ENCODE measurements at places on chromosomes 4 and X. TPM values are rescaled to one million over a fixed set of nuclear protein-coding genes. Genes with fewer than 3 reads are reported as not detected.

DNA sequence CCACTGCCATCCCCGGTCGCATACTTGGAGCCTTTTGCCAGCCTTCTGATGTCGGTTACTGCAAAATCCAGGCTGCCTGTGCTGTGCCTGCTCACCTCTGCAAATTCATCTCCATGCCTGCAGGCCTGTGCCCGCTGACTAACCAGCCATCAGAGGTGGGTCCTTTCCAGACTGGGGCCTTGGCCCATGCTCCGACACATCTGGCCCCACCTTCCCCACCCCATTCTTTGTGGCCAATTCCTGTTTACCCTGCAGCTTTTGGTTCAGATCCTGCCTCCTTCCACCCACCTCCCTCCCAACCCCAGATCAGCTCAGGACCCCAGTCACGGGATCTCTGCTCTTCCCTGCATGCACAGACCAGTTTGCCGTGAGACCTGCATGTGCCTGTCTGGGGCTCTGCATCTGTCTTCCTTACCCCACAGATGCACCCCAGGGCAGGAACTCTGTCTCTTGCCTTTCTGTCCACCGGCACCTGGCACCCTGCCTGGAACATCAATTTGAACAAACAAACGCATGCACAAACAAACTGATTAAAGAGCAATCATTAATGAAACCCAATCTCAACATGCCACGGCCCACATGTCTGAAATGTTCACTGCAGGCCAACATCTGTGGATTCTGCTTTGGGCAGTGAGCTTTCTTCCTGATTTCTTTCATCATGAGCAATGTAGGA lies 112.8 kb upstream of the PSAPL1 start:
- no peak overlapping the region for H3K4me3 ChIP-seq
- H3K27ac ChIP-seq, result no peak overlapping the region
- no peaks in the 10 kb centered on the region for H3K27me3 ChIP-seq
- no peaks in the 10 kb centered on the region for H3K4me1 ChIP-seq
- no peak for DNase-seq

GRCh38 chrX:67044029-67044653 lies 405.3 kb upstream of the EDA2R start:
- H3K36me3 ChIP-seq, result no peaks in the 10 kb centered on the region
- H3K27ac ChIP-seq, result no peak overlapping the region
- no peak overlapping the region for H3K4me3 ChIP-seq

DNA sequence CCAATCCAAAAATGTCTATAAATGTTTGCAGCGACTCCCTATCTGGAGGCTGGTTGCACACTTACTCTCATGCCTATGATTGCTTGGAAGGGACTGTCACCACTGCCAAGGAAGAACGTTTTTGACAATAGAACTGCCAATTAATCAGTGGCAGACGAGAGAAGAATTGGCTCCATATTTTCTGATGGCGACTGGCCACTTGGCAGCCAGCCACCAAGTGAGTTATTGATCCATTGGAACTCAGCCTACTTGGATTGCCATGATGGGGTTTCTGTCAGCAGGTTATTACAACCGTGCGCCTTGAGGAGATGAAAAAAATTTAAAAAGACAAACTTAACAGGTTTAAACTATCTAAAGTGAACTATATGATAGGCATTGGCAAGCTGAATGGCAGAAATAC lies 47.4 kb downstream of the LINC00632 start:
- H3K36me3 ChIP-seq, result no peaks in the 10 kb centered on the region

GRCh38 chr4:113495790-113496189 lies 265.7 kb downstream of the CAMK2D start:
- no peaks in the 10 kb centered on the region for H3K27me3 ChIP-seq
- no peak overlapping the region for H3K27ac ChIP-seq
- DNase-seq, result no peak
- H3K36me3 ChIP-seq, result peaks cover 10% of the 10 kb centered on the region
- no peak overlapping the region for H3K4me3 ChIP-seq

DNA sequence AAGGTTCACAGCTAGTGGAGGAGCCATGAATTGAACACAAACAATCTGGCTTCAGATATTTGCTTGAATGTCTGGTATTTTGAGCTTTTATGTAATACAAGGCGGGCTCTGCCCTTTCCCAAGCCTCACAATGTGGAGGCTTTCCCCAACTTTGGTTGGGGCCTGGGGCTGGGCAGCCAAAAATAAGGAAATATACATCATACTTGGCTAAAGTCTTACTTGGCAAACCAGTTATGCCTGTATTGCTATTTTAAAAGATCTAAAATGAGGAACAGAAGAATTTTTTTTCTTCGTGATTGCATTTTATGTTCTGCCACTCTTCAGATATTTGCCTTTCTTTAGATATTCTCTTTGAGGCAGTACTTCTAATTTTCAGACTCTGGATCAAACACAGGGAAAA lies 26.1 kb downstream of the ARFIP1 start:
- no peak for DNase-seq
- no peak overlapping the region for H3K27ac ChIP-seq
- no peaks in the 10 kb centered on the region for H3K36me3 ChIP-seq
- H3K27me3 ChIP-seq, result no peaks in the 10 kb centered on the region

- no peak overlapping the region for H3K4me3 ChIP-seq
- DNase-seq, result no peak
- no peak overlapping the region for H3K27ac ChIP-seq
- H3K27me3 ChIP-seq, result no peaks in the 10 kb centered on the region
- H3K36me3 ChIP-seq, result no peaks in the 10 kb centered on the region
- no peaks in the 10 kb centered on the region for H3K4me1 ChIP-seq
Observed at GRCh38 chr4:67933755-67934154, 29.5 kb downstream of the TMPRSS11A start.

DNA sequence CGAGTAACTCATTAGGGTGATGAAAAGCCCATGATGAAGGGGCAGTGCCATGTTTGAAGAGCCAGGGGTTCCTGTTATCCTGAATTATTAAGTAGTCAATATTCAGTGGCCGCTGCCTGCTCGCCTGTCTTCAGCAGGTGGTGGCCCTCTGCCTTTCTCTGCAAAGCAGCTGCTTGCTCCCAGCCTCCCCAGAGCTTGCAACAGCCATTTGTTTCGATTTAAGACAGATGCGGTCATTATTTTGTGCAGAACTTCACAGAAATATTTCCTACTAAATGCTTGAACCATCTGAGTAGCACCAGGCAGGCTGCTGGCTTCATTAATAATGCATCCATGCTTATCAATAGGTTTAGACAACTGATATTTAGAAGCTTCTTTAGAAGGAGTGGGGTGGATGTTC lies 104.3 kb upstream of the TTC29 start:
- no peak overlapping the region for H3K27ac ChIP-seq
- no peaks in the 10 kb centered on the region for H3K36me3 ChIP-seq
- no peak for DNase-seq

GRCh38 chr4:120616041-120616440 lies 306.5 kb downstream of the PRDM5 start:
- DNase-seq, result no peak
- no peak overlapping the region for H3K4me3 ChIP-seq
- H3K27ac ChIP-seq, result no peak overlapping the region
- no peaks in the 10 kb centered on the region for H3K27me3 ChIP-seq
- H3K4me1 ChIP-seq, result no peaks in the 10 kb centered on the region
- no peaks in the 10 kb centered on the region for H3K36me3 ChIP-seq

ADAMTS3 gene
- 0.54 TPM for total RNA-seq

SLC34A2 gene
- total RNA-seq, result not detected

FGF5 gene
- not detected for total RNA-seq

DCAF8L2 gene
- total RNA-seq, result not detected

USP17L22 gene
- not detected for total RNA-seq

NDST3 gene
- total RNA-seq, result 8.1 TPM

ASB5 gene
- total RNA-seq, result not detected

AKAP14 gene
- total RNA-seq, result not detected
